ENCODE measurements at places on chromosomes 2 and 18. TPM values are rescaled to one million over a fixed set of nuclear protein-coding genes. Genes with fewer than 3 reads are reported as not detected.

FSIP2 gene
- 0.40 TPM for total RNA-seq

DNA sequence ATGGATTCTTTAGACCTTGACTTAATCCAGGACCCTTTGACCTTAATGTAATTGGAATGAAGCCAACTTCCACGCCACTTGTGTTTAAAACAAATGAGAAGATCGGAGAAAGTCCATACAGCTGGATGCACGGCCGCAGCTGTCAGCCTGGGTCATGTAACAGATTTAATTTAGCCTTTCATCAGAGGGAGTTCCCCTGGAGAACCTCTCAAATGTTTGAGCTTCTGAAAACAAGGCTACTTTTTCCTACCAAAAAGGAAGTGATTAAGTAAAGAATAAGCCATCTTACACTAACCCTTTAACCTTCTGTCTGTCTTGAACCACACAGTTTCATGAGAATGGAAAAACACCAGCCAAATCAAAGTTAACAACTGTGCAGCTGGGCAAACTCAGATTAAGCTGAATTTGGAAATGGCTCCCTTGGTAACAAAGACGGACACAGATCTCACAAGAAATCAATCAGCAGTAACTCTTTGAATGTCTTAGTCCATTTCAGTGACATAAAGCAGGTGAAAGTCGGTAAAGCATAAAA lies 103.6 kb downstream of the DOCK10 start:
- DNase-seq = no peak

DNA sequence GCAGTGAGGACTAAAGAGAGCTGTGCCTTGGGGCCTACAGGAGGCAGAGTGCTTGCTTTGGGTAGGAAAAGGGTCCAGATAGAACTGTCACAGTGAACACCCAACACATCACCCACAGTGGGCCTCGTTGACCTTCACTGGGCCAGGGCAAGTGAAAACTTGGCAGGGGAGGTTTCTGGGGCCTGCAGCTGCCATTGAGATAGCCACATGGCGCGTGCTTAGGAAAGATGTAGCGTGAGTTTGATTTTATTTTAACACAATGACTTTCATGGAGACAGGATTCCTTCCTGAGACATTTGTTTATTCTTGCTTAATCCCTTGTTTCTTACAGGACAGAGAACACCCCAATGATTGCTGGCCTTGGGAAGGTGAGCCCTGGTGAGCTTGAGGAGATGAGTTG lies 9.3 kb upstream of the ESPNL start:
- no peak for DNase-seq

DNA sequence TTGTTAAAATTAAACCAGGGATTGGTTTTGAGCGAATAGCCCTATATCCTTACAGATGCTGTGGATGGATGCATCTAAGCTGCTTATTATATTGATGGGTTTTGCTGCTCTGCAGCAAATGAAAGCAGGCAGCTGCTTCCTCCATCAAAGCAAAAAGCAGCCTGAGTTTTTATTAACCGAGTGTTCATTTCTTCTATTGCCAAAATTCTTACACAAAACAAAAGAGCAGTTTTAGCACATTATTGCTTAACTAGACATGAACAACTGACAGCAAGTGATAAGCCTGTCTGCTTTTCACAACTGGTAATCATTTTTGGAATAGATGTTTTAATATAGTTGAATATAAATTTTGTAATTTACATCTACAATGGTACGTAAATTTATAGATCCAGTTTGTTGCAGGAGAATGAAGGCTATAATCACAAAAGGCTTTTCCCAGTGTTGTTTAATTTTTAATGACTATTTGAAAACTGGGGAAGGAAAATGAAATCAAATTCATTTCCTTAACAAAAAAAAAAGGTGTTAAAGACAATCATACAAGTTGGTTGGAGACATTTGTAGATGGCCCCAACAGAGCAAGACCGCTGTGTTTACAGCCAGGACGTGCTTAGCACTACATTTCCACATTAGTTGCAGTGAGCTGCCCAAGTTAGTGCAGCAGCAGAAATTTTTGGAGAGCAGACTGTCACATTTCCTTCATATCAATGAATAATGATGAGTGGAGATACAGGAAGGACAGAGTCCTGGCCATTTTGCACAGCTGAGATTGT lies 253.6 kb upstream of the SIX3 start:
- no peak for DNase-seq

DNA sequence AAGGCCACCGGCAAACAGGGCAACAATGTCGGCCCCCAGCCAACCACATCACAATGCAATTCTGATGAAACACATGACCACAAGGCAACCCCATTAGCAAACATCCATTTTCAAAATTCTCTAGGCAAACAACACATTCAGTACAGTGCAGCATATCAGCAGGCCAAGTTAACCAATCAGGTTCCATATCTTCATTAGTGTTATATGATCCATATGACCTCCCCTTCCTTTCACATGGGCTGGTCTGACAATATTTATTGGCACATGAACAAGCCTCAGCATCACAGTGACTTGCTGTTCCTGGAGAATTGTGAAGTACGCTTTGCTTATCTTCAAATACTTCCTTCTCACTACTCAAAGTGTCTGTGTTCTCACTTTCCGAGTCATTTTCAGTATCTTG lies 19.8 kb downstream of the RNF103 start:
- no peak for DNase-seq

GRCh38 chr18:49648326-49648725 lies 86.5 kb downstream of the LIPG start:
- DNase-seq = no peak

C2orf74 gene
- total RNA-seq = 31.7 TPM
